ENCODE measurements at places on chromosomes 1 and 21.

DNA sequence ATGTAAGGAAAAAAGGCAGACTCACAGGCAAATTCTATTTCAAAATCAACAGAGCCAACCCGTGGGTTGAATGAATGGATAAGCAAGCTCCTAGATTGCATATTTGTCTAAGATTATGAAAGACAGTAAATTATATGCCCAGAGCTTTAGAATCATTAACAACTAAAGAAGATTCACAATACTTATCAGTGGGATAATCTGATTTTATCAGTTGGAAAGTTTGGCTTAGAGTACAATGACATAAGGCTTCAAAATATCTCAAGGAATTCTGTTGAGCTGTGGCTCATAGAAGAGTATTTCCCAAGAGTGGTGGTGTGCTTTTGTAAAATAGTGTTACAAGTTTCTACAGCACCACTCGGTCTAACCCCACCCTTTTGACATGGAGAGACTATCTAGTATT, 85.5 kb downstream of the ADAMTS1 start:
- ATAC-seq = no peak

GRCh38 chr1:171642197-171642596, 10.3 kb downstream of the MYOC start:
- no peak for ATAC-seq

GRCh38 chr1:184541537-184542152, 154.8 kb downstream of the C1orf21 start:
- ATAC-seq = no peak

- ATAC-seq = no peak
These were observed 68.1 kb upstream of the STUM start for GRCh38 chr1:226480461-226480860.

GRCh38 chr1:213389061-213389581, 338.1 kb downstream of the RPS6KC1 start:
- no peak for ATAC-seq

GRCh38 chr1:184033711-184034167, 3.8 kb downstream of the COLGALT2 start:
- ATAC-seq = peak; percentile 43

GRCh38 chr1:155645648-155646047, 35.6 kb downstream of the MSTO1 start:
- ATAC-seq = no peak

DNA sequence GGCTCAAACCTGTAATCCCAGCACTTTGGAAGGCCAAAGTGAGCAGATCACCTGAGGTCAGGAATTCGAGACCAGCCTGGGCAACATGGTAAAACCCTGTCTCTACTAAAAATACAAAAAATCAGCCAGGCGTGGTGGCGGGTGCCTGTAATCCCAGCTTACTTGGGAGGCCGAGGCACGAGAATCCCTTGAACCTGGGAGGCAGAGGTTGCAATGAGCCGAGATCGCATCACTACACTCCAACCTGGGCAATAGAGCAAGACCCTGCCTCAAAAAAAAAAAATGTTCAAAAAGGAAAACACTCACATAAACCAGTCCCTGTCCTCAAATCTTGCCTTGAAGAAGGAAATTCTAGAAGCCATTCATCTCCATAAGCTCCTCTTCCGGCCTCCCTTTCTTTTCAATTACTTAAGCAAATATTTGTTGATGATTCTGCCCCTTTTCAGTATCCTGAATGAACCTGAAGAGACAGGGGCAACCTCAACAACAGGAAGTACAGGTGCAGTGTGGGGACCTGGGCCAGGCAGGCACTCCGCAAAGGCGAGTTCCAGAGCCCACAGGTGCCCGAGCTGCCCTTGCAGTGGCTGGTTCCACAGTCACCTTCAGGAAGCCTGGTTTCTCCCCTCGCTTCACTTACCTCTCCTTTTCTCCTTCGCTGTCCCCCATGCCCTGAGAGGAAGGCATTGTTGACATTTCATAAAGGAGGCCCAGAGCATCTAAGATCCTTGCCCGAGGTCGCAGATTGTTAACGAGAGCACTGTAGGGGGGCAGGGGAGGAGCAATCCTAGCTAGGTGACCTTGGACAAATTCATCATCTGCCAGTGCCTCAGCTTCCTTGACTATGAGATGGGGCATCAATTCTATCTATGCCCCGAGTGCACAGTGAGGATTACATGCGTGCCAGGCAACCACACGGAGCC, 8.9 kb upstream of the LEFTY1 start:
- ATAC-seq = peak; percentile 9

- ATAC-seq = no peak
These were observed 66.9 kb downstream of the C1orf185 start for GRCh38 chr1:51168936-51169335.

Measured in activated T-helper 17 cell treated with anti-CD3 and anti-CD28 coated beads, Interleukin-2, amount 50 U/mL, for 72 hours (primary cell).